ENCODE measurements at places on chromosomes 7 and 10.
A peak's percentile ranks its signal among the peaks of the same experiment; 100 is the strongest.

- no peak for DNase-seq
Observed at GRCh38 chr7:128357217-128357613, 4.3 kb downstream of the PRRT4 start.

DNA sequence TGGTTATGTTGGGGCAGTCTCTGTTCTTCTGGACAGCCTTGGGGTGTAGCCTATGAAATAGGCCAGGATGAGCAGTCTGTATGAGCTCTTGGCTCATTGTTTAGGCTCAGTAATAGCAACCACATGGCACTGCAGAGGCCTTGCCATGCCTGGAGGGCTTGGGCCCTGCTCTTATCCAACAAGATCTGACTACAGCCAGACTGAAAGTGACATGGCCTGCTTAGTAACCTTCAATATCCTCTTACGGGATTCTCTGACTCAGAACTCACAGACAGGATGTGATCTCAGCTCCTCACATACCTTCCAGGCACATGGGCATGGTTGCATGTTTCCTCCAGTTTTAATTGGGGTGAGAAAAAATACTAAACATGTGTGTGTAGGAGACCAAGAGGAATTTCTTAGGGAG lies 289.3 kb downstream of the PTEN start:
- peak; percentile 49 for DNase-seq

- DNase-seq, result no peak
Observed at GRCh38 chr10:10854725-10855124, 162.9 kb upstream of the CELF2 start.

GRCh38 chr7:4461531-4461930 lies 220.6 kb upstream of the FOXK1 start:
- DNase-seq, result no peak

DNA sequence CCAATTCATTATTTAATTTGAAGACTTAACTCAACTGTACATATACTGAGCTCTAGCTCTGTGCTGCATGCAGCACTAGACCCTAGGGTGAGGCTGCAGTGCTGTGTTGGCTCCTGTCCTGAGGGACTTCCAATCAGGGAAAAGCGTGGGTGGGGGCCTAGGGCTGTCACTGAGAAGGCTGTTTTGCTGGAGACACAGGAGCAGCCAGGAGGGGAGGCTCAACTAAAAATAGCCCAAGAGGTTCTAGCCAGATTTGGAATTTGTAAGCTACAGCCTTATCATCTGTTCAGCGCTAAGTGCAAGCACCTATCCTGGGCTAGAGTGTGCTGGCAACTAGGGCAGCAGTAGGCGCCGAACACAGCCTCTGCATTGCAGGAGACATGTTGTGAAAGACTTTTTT lies 121.1 kb downstream of the VWC2 start:
- no peak for DNase-seq

DNA sequence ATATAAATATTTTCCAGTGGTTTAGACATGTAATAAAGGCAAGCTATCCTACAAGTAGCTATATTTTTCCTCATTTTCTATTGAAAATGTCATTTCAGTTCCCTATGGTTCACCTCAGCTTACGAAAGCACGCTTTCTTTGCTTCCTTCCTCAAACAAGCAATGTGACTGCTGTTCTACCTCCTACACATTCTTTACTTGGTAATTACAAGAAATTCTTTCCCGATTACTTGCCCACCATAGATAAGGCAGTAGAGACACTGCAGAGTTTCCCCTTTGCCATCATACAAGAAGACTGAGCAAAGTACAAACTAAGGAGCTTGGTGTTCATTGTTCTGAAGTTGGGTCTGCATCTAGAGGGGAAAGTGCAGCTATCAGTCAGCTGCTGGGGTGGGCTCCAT lies 249.4 kb downstream of the CRPPA start:
- DNase-seq, result no peak

All from Caki2 (cell line).